ENCODE measurements at places on chromosomes 5 and 9.
A peak's percentile ranks its signal among the peaks of the same experiment; 100 is the strongest.

GRCh38 chr5:83404182-83404716 lies 67.3 kb upstream of the VCAN start:
- DNase-seq: no peak

DNA sequence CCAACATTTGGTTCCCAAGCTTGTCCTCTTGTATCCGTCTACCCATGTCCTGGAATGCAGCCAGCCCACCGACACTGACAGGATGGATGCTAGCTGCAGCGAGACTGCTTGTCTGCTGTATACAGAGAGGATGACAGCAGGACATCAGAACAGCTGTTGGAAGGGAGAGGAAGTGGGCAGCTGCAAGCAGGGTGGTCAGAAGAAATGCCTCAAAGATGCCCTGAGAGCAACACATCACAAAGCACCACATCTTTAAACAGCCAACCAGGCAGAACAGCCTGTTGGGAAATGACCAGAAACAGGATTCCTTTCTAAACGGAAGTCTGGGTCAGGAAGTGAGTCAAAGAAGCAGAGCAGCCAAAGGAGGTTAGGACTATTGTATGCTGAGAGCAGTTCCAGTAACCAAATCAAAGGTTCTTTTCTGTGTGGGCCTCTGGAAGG lies 219.1 kb downstream of the NDUFS4 start:
- DNase-seq: no peak

DNA sequence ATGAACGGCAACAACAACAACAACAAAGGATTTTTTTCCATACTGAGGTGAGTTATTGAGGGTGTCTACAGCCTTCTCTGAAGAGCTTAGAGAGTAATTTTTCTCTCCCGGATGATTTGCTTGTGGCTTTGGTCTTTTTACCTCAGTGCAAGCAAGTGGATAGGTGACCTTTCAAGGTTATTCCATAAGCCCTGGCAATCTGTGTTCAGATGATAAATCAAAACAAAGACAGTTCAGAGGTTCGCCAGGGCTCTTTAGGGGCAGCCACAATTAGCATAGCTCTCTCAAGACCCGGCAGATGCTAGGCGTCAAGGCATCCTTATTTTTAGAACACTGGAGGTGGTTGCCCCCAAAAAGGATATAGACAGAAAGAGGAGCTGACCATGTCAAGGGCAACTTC lies 417.9 kb upstream of the C9orf72 start:
- DNase-seq: no peak

DNA sequence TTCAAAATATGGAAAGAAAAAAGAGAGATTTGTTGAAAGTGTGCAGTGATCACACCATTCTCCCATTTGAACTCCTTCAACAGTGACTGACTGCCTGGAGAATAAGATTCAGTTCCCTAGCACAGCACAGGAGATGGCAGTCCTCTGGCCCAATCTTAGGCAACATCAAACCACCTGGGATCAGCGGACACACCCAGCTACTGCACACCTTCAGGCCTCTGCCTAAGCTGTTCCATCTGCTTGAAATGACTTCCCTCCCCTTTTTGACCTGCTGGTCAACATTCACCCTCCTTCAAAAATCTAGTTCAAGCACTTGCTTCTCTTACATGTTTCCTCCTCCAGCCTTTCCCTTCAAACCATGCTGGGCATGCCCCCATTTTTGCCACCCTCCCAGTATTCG lies 4.5 kb downstream of the MAPK9 start:
- no peak for DNase-seq

- DNase-seq: no peak
These were observed 563 bp downstream of the SNAPC4 start for GRCh38 chr9:136399176-136400037.

DNA sequence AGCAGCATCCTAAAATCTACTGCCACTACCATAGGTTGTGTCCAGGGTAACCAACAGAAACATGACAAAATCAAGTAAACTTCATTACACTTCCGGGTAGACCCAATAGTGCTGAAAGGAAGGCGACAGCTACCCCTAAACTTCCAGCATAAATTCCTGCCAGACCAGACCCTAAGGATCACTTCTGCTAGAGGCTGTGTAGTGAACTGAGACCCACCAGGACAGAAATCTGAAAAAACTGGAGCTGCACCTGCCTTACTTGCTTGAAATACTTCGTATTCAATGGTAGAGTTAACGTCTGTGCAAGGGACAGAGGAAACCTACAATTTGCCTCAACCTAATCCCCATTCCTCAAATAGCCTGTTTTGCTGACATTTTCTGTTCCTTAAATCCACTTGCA lies 1.0 kb upstream of the SECISBP2 start:
- DNase-seq: no peak

- no peak for DNase-seq
These were observed 19.4 kb downstream of the SPACA9 start for GRCh38 chr9:132898051-132898450.

- peak; percentile 85 for DNase-seq
These were observed 30.8 kb downstream of the MTAP start for GRCh38 chr9:21833090-21833801.

- DNase-seq: no peak
These were observed 114.8 kb upstream of the FCN2 start for GRCh38 chr9:134765785-134766184.

GRCh38 chr5:156593546-156593945 lies 256.5 kb upstream of the PPP1R2B start:
- DNase-seq: no peak

DNA sequence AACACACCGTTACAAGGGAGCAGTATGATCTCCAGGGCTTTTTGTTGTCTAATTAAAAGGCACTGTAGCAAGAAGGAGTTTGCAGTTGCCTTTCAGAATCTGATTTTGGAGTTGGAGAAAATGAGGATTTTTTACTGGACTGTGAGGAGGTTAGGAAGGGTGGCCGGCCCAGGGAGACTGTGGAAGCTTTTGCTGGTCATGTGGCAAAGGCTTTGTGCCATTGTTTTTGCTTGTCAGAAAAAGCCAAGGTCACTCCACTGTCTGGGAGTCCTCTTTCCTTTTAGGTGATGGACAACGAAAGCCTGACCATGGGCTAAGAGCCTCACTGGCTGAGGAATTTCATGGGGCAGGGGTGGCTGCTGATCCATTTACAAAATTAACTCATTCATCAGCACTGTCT lies 10.3 kb upstream of the WHRN start:
- DNase-seq: no peak

DNA sequence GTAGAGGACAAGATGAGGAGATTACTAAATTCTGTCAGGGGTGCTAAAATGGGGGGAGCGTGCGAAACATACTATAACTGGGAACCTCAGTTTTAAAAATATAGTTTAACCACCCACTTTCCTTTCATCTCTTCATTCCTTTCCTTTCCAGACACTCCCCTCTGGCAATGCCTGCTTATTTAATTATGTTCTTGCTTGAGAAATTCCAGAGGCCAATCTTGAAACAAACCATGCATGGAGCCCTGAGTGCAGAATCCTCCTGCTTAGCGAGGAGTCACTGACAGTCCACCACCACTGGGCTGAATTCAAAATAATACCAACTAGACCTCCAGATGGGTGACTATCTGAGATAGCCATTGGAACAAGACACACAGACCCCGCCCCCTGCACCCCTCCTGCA lies 29.7 kb upstream of the C9orf72 start:
- no peak for DNase-seq

- DNase-seq: no peak
These were observed 210.2 kb downstream of the FRMD3 start for GRCh38 chr9:83327750-83328622.

GRCh38 chr5:16866795-16867576 lies 69.1 kb downstream of the MYO10 start:
- peak; percentile 43 for DNase-seq

DNA sequence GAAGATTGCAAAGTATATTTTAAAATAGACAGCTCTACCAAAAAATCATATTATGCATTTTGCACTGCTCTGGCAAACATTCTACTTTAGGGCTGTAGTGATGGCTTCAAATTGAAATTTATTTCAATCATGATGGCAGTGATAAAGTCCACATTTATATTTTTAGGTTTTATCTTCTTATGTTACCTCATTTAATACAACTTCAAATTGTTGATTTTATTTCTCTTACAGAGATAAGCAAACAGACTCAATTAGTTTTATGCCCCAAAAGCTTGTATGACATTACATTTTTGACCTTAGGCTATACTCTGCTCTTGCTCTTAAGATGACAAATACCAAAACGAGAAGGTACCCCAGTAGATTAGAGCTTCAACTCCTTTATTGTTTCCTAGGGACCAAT lies 87.4 kb downstream of the CYLC2 start:
- DNase-seq: no peak

DNA sequence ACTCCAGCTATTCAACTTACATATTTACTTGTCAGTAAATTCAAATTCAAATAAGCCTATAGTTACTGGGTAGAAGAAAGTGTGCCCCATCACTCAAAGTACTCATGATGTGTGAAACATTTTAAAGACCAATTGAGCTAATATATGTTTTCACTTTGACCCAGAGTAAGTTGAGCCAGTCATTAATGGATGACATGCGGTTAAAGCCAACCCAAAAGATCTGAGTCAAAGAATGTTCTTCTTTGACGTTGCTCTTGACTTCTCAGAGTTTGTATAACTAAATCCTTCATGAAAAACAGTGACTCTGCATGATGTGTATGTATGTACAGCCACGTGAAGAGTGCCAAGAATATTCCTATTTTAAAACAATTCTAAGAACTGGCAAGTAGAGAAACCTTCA lies 237.4 kb downstream of the NR2F1-AS1 start:
- DNase-seq: no peak

- DNase-seq: no peak
These were observed 13.3 kb downstream of the MPDZ start for GRCh38 chr9:13266167-13266566.

GRCh38 chr9:79610791-79611614 lies 39.2 kb downstream of the TLE4 start:
- DNase-seq: no peak

DNA sequence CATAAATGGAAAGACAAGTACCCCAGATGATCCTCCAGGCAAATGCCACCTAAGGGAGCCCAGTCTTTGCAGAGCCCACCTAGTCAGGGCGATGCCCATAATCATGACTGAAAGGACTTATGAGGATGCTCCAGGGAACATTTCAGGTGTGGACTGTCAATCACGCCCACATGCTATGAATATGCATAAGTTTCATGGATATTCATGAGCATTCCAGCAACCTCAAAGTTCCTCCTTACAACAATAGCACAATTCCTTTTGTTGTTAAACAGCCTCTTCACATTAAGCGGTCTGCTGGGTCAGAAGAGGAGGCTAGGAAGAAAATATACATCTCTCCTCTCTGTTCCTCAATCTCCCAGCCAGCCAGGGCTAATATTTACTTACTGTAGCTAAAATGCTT lies 161.6 kb downstream of the C5orf15 start:
- peak; percentile 15 for DNase-seq

GRCh38 chr9:114847492-114848417 lies 41.9 kb upstream of the TNFSF15 start:
- DNase-seq: no peak

GRCh38 chr5:111313017-111313724 lies 89.0 kb downstream of the CAMK4 start:
- no peak for DNase-seq

GRCh38 chr5:137573376-137573775 lies 74.2 kb upstream of the SPOCK1 start:
- no peak for DNase-seq

DNA sequence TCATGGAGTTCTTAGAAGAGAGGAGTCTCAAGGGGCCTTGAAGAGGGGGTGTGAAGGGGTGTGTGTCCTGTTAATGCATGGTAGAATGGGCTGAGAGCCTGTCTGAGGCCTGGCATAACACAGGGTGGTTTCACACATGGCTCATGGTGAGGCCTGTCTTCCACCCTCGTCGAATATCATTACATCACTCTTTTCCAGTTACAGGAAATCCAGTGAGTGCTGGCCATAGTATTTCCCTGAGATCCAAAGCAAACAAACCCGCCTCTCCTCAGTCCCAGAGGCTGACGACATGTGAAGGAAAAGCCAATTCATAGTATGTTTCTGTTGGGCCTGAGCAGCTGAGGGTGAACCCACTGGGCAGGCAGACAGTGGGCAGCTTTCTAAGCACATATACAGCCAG lies 159.4 kb upstream of the NR3C1 start:
- peak; percentile 68 for DNase-seq

- DNase-seq: no peak
These were observed 112.6 kb upstream of the CCDC112 start for GRCh38 chr5:115409094-115409493.

DNA sequence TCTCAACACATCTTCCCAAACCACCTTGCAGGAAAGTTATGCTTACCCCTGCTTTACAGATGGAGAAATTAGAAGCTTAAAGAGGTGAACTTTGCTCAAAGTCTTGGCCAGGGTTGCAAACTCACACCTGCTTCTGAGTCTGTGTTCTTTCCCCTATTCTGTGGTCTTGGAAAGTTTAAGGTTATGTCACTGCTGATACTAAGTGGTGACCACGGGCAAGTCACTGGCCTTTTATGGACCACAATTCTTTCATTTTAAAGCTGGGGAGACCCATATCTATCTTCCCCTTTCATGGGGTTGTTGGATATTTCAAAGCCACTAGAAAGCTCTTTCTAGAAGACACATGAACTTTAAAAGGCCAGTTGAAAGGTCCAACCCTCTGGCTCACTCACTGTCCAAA lies 95.4 kb upstream of the KLF4 start:
- DNase-seq: no peak

DNA sequence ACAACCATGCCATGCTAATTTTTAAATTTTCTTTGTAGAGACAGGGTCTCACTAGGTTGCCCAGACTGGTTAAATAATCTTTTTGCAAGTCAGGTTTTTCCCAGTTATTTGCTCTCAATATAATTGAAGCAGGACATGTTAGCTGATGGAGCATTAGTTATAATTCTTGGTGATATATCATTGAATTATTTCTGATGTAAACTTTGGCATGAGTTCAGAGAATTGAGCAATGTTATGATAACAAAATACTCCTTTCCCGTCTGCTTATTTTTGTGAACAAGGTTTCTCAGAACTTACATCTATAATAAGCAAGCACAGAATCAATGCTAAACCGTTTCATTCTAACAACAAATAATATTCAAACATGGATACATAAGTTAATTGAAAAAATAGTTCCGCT lies 37.8 kb downstream of the BHMT start:
- DNase-seq: no peak

DNA sequence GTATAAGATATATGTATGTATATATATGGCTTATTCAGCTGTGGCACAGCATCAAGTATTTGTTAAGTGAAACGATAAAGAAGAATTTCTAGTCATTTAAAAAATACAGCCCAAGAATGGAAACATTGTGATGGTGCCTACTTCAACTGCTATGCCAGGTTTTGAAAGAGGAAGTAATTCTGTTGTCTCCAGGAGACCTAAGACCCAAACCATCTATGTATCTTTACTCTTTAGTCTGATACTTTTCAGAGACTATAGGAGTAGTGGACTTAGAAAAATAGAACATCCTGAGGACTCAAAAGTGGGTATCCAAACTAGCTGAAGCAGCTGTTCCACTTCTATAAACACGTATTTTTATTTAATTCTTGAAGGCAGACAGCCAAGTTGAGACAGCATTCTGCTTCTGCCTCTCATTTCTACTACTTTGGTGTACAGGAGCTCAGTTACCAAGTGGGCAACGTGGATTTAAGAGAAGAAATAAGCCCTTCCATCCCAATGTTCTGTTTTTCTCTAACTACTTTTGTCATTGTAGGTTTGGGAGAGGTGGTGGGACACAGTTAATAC lies 110.7 kb downstream of the RPS23 start:
- no peak for DNase-seq

Measured in DMS153 (cell line).